NCI-H748 treated with DMSO at 0.1 percent for 48 hours (cell line): ENCODE measurements at places on chromosomes 3 and 15.
A peak's percentile ranks its signal among the peaks of the same experiment; 100 is the strongest.

- no peak for DNase-seq
Observed at GRCh38 chr3:177729956-177730681, 532.8 kb upstream of the TBL1XR1 start.

DNA sequence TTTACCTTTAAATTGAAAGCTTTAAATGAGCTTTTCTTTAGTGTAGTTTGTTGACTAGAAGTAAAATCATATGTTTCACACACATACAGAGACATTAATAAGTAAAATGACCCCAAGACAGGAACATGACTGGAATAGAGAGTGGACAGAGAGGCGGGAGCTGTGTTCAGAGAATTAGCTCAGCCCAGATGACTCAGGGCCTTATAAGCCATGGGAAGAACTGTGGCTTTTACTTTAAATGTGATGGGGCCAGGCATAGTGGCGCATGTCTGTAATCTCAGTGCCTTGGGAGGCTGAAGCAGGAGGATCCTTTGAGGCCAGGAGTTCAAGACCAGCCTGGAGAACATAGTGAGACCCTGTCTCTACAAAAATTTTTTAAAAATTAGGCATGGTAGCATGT, 26.7 kb downstream of the SACM1L start:
- DNase-seq: no peak

DNA sequence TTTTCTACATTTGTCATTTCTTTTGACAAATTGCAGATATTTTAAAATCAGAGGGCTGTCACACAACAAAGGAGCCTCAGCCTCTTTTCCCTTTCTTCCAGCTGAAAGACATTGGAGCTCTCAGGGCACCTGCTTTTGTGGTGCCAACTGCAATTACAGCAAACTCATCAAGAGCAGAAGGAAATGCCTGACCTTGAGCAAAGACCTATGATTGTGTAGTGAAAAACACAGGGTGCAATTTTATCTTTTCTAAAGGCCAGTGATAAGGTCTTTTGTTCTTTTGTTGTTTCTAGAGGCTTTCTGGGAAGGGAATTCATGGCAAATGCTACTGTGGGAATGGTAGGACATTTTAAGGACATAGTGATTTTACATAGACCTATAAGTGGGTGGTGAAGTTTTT, 214.3 kb downstream of the OXSM start:
- DNase-seq: no peak

DNA sequence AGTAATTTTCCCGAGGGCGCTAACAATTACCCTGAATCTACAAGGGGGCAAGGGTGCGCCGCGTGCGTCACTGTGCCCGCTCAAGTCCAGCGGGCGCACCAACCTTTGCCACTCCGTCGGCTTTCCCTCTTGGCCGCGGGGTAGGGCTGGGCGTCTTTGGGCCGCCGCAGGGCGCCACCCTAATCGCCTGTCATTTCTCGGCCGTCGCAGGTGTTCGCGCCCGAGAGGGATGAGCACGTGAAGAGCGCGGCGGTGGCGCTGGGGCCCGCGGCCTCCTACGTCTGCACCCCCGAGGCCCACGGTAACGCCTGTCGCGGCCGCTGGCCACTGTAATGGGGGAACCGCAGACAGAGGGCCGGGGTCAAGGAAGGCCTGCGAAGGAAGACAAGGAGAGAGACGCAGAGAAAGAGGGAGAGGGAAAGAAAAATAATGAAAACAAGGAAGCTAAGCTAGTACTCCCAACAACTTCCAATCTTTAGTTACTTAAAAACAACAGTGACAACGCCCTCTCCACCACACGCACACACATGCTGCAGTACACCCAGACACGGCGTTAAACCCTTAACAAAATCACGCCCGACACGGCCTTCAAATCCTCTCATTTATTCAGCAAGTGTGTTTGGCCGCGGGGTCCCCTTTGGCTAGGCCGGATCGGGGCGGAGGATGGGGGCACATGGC, 3.8 kb downstream of the SKOR1 start:
- no peak for DNase-seq

- no peak for DNase-seq
Observed at GRCh38 chr3:51929420-51930003, 12.2 kb downstream of the RRP9 start.

- DNase-seq: no peak
Observed at GRCh38 chr15:88835119-88835518, 31.9 kb downstream of the ACAN start.

GRCh38 chr3:114144909-114145688, 33.8 kb downstream of the DRD3 start:
- DNase-seq: no peak

- DNase-seq: peak; percentile 50
Observed at GRCh38 chr3:81490541-81491288, 270.7 kb downstream of the GBE1 start.

GRCh38 chr3:172339892-172340291, 108.4 kb downstream of the GHSR start:
- no peak for DNase-seq

GRCh38 chr3:170154084-170154483, 27.4 kb downstream of the PHC3 start:
- no peak for DNase-seq

- DNase-seq: no peak
Observed at GRCh38 chr3:58016710-58017109, 8.5 kb downstream of the FLNB start.

DNA sequence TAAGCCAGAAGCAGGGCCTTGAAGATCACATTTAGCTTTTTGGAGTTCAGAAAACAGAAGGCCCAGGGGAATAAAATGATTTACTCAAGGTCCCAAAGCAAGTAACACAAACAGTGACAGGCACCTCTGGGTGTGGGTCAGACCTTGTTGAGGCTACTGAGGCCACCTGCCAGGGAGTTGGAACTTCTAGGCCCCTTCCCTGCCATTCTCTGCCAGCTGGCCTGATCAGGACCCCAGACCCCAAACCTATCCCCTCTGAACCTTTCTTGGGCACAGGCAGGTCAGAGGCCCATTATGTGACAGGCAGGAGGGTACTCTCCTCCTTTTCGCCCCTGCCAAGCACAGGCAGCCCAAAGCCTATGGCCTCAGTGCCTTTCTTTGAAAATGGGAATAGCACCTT, 49.4 kb upstream of the ATP2B2 start:
- no peak for DNase-seq

DNA sequence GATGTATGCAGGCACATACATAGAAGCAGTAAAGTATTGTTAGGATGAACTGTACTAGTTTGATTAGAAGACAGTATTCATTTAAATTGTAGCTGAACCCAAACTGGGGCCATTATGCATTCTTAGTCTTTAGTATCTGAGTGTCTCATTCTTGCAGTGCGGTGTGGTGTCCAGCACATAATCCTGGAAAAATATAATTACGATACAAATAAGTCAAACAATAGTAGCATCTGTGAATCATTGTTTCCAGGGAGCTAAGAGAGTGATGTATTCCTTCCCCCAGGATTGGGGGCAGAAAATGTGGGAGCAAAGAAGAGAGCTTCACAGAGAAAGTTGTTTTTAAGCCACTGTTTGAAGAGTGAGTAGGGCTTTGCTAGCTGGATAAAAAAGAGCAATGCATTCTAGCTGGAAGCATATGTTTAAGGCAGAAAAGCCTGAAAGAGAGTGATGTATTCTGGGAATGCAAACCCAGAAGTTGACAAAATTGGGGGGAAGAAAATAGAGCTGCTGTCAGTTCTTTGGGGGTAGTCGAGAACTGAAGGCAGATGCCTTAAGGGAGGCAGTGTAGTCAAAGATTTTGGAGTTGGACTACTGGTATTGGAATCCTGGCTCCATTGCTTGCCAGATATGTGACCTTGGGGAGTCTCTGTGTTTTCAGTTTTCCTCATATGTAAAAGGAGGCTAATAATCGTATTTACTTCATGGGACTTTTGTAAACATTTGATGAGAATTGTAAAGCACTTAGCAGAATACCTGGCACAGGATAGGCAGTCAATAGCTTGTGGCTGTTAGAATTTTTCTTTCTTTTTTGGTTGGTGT, 14.1 kb downstream of the SLMAP start:
- no peak for DNase-seq

DNA sequence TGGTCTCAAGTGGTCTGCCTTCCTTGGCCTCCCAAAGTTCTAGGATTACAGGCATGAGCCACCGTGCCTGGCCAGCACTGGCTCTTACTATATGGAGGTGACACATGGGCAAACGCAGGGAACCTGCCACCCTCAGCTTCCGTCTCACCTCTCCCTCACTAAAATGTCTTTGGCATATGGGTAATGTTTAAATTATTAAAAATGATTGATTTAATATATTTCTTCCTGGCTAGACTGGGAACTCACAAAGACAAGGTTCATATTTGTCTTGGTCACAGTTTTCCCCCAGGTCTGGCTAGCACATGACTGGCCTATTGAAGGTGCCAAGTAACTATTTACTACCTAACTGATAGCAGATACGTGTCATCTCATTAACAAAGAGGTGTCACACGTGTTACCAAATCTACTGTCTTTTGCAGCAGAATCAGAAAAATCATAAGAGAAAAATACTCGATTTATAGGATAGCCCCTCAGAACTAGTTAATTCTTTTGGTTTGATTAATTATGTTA, 48.2 kb downstream of the SYNM start:
- no peak for DNase-seq
